ENCODE measurements at places on chromosomes 5 and 9.

DNA sequence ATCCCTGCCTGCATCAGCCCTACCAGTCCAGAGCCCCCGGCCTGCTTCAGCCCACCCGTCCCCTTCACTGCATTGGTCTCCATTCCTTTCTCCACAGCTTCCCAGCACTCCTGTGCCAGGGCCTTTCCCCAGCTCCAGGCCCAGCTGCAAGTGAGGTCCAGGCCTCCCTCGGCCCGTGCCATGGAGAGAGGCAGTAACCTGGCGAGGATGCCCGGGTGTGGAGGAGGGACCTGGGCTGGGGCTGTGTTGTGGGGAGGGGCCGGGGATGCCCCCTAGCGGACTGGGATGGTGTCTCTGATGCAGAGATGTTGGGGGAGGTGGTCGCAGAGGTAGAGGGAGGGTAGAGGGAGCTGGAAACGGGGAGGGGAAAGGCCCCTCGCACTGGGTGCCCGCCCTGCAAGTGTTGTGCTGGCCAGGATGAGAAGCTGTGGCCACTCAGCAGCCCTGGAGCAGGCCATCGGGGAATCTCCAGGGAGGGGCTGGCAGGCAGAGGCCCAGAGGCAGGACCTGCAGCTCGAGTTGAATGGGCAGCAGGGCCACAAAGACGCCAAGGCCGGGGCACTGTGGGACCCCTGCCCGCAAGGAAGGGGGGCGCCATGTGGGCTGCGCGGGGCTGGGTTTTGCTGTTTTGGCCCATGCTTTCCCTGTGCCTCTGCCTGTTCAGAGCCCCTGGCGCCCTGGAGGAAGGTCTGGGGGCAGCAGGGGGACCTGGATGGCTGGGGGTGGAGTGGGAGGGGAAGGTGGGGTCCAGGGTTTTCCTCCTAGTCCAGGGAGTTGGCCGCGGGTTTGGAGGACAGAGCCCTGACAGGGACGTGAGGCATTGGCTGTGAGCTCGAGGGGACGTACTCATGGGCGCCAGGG lies 26.0 kb upstream of the NKD2 start:
- DNase-seq, result no peak

- DNase-seq, result no peak
Measured at GRCh38 chr5:137344723-137345322, 154.3 kb downstream of the SPOCK1 start.

DNA sequence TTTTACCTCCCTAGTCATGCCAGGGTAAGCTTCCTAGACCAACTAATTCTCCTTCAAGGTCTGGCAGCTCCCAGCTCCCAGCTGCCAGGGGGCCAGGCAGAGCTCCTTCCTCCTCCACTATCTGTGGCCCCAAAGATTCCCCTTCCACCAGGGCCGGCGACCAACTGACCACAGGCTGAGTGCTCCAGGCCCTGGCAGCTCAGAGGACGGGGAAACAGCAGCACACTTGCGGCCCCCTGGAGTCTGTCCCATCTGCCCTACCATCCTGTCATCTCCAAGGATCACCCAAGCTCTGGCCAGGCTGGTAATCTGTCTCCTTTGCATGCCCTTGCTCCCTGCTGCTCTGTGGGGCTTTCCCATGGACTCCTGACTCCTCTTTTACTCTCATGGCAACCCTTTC lies 31.2 kb upstream of the BASP1 start:
- no peak for DNase-seq

GRCh38 chr9:79776581-79776980 lies 204.8 kb downstream of the TLE4 start:
- no peak for DNase-seq

- DNase-seq, result no peak
Measured at GRCh38 chr9:135994501-135995192, 33.5 kb upstream of the UBAC1 start.

DNA sequence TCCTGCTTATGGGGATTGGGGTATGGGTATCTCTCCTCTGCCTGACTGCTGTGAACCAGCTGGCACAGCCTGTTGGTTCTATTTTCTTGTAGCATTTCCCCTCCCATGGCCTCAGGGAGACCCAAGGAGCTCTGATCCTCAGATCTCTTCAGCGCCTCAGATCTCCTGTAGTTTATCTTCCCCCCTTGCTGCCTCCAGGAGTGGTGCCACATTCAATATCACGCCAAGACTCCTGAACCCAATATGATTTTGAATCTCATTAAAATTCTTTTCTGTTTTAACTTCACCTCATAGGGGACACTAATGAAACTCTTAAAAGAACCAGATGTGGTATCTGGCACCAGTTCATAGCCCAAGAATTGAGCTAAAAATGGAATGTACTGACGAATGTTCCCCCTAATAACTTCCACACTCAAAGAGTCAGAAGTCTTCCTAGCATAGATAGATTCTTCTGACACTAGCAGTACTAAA lies 59.6 kb upstream of the LIFR start:
- DNase-seq, result no peak
